AG10803 (cell line): ENCODE measurements at places on chromosomes 1 and 21.

GRCh38 chr1:1228596-1229321 is 3.0 kb downstream of the SDF4 start:
- no peak for DNase-seq

- no peak for DNase-seq
These were observed 137.6 kb downstream of the ZMYM4 start for GRCh38 chr1:35406103-35406502.

GRCh38 chr1:98453066-98453465 is 208.5 kb upstream of the SNX7 start:
- no peak for DNase-seq

- DNase-seq: no peak
These were observed 87.1 kb upstream of the ROR1 start for GRCh38 chr1:63686696-63687095.

GRCh38 chr1:11229203-11229602 is 33.1 kb downstream of the MTOR start:
- DNase-seq: no peak

DNA sequence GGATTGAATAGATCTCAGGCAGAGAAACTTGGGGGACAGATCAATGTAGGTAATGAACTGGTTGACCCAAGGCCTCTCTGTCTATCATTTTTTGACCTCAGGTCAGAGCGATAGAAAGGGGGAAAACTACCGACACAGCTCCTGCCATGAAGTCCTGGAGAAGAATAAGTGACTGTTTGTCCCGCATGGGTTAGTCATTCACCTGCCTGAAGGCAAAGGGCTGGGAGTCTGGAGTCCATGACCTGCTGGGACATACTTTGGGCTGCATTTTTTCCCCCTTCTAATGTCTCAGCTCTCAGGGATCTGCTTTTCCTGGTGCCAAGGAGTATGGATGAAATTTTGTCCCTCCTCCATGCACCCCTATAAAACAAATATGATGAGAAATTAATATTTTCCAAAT is 1.6 kb upstream of the ROR1 start:
- no peak for DNase-seq

DNA sequence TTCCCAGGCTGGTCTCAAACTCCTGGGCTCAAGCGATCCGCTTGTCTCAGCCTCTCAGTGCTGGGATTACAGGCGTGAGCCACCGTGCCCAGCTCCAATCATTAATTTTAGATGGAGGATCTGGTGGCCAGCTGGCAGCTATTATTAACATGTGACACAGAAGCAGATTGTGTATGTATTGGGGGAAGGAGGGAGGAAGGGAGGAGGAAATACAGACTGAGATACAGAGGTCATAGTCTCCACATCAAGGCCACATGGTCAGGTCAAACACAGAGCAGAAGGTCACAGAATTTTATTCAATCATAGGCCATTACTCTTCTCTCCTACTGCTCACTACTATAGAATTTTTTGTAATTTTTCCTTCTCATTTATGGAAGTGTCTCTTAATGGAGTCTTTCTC is 57.9 kb upstream of the ADORA3 start:
- no peak for DNase-seq

DNA sequence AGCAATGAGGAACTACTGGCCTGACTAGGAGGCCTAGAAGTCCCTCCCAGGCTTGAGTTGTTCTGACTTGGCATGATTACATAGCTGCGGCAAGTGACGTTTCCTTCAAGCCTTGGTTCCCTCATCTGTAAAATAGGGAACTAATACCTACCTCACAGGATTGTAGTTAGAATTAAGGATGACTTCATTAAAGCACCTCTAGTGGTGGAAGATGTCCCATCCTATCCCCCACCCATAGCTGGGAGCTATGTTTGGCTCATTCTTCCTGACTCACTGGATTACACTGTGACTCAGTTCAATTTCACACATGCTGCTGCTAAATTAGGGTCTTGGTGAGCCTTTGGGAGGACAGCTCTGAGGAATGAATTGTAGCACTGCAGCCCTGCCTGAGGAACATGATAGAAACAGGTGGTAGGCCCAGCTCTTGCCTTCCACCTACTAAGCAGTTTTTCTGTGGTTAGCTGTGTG is 6.0 kb upstream of the SHISA4 start:
- DNase-seq: peak; percentile 76

DNA sequence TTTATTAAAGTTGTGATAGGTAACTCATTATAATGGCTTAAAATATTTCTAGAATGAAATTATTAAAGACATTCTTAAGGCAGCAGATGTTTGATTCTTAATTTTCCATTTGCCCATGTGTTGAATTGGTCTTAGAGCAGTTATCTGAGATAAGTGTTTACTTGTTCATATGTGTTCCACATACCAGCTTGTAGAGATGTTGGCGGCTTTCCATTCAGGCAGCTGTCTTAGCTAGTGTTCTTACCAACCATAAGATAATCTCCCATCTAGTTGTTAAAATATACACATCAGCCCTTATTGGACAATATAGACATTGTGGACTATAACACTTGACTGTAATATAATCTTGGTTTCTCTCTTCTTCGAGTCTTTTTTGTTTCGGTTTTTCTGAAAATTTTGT is 1372.9 kb upstream of the ADGRL2 start:
- no peak for DNase-seq

DNA sequence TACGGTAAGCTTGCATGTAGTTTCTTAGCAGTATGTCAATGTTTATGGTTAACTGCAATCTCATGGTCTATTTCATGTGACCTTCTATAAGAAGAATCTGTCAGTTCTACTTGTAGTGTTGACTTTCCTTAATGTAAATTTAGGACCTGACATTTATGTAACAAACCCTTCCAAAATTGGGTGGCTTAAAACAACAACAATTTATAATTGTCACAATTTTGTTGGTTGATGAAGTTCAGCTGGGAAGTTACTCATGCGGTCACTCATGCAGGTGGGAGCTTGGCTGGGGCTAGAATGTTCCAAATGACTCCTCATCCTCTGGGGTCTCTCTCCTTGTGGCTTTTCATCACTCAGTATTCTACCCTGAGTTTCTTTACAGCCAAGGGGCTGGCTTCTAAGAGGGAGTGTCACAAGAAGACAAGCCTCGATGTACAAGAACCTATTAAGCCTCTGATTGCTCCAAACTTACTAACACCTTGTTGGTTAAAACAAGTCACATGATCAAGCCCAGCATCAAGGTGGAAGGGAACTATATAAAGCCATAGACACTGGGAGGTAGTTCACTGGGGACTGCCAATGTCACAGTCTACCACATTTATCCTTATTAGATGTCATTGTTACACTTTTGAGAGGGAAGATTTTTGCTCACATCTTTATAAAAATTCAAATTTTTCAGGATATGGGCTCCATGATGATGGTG is 23.9 kb downstream of the CCN1 start:
- DNase-seq: no peak

DNA sequence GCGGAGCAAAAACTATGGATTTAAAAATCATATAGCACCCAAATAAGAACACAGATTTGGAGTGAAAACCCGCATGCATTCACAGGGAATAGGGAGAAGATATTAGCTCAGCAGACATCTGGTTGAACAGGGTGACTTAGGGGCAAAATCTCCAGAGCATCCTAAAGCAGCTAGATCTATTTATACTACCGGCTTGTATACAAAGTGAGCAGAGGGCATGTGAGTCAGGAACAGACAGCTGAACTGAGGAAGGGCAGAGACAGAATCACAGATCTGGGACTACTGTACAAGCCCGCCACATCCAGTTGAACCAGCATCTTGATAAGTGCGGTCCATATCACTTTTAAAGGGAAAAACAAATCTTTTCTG is 35.2 kb upstream of the EXOSC10 start:
- peak; percentile 12 for DNase-seq

- peak; percentile 39 for DNase-seq
These were observed at the start of gene TNFRSF14 for GRCh38 chr1:2556277-2556677. TNFRSF14 (plus strand) TSS chr1:2556371; CDS start chr1:2556665, 294 bp downstream.

- no peak for DNase-seq
These were observed 144.7 kb upstream of the KIF26B start for GRCh38 chr1:245010018-245010614.

GRCh38 chr21:42007356-42007940 is 2.7 kb downstream of the ZBTB21 start:
- DNase-seq: no peak

DNA sequence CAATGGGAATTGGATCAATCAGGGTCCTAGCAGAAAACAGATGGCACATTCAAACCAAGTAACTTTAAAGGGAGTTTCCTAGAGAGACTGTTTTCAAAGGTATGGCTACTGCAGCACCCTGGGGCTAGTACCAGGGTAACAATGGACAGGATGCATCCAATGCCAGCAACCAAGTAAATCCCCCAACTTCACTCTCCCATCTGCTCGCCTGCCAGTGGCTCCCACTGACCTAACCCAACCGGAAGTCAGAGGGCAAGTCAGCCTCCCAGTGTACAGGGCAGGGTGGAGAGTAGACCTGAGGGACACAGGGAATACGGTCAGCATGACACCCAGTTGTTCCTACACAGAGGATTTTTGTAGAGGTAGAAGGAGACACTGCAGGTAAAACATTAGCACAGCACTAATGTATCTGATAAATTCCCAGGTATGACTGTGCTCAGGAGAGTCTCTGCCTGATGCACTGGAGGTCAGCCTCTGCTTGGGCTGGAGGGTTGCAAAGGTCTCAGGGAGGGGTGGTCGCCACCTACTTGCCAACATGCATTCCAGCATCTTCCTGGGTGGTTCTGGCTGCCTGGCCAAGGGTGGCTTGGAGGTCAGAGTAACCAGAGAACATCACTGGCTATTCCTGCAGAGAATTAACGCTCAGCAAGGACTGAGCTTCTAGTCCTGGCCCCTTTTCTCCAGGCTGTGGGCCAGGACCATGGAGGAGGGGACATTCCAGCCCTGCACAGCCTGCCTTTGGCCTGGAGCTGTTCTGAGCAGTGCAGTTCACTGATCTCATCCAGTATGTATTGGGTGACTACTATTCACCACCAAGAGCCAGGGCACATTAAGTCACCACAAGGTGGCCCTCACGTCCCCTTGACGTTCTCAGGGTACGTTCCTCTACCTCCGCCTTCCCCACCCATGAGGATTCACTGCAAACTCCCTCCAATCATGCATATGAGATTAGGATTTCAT is 5.1 kb upstream of the GJA4 start:
- peak; percentile 25 for DNase-seq

- no peak for DNase-seq
These were observed 7.0 kb downstream of the GPR3 start for GRCh38 chr1:27399251-27400025.

DNA sequence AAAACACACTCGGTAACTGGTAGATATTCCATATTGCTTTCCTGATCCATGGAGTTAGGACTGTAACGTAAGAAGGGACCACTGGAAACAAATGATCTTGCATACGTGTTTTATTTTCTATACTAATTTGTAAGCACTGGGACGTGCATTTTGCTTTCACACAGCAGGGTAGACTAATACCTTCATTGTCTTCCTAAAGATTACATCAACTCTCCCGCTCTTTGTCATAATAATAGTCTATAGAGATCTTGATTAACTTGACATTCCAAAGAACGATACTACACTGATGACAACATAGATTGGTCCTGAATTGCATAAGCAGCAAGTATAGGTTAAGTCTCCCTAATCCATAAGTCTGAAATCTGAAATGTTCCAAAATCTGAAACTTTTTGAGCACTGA is 166.5 kb downstream of the FAF1 start:
- no peak for DNase-seq

DNA sequence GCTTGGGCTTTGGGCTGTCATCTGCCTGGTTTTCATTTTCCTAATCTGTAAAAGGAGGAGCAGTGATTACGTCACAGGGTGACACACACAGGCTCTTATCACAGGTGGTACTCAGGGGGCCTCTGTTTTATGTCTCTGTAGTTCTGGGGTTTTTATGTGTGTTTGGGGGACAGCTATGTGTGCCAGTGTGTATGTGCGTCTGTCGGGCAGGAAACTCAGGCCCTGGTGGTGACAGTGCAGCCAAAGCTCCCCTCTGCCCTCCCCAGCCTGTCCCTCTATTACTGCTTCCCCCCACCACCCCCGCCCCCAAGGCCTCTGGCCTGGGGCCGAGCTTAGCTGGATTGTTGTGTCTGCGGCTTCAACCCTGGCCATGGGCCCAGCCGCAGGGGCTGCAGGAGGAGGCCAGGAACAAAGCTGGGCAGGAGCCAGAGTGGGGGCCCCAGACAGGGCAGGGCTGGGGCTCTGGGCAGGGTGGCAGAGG is 13.3 kb downstream of the MFAP2 start:
- peak; percentile 83 for DNase-seq

DNA sequence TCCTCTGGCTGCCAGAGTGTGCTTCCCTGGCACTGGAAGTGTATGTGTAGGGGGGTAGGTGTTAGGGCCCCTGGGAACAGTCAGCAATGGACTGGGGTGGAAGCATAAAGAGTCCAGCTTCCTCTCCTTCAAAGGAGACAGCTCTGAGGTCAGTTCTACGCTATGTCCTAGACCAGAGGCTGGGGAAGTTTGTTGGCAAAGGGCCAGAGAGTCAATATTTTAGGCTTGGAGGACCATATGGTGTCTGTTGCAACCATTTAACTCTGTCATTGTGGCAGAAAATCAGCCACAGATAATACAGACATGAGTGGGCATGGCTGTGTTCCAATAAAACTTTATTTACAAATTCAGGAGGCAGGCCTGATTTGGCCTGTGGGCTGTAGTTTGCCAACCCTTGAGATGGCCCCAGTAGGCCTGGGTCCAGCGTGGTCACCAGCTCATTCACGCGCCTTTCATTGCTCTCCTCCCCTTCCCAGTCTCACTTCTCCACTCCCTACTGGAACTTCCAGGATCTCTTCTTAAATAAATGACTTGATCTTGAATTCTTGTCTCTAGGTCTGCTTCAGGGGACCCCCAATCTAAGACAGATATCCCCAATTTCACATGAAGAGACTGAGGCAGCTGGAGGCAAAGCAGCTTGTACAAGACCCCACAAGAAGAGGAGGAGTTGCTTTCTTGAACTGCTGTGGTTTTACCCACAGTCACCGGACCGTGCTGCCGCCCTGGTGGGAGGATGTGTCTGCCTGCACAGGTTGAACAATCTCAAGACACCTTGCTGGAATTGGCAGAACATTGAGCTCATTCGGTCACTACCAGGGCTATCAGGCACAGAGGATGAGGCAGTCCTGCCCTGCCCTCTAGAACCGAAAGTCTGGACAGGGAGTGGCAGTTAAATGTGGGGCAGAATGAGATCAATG is 162.4 kb upstream of the POU3F1 start:
- DNase-seq: peak; percentile 18

DNA sequence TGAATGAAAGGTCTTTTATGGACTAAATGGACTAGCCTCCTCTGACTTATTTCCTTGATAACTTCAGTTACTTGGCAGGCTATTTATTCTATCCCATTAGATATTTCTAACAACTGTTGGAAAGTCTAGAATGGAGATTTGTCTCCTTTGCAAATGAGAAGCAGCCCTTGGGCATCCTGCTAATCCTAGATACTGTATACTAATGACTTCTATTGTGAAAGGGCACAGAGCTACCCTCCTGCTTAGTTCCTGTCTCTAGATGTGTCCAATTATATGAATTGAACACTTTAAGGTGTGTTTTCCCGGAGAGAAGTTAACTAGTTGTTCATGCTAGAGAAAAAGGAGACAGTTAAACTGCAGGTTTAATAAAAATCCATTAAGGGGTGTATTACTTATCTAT is 10.2 kb upstream of the NCMAP start:
- no peak for DNase-seq

DNA sequence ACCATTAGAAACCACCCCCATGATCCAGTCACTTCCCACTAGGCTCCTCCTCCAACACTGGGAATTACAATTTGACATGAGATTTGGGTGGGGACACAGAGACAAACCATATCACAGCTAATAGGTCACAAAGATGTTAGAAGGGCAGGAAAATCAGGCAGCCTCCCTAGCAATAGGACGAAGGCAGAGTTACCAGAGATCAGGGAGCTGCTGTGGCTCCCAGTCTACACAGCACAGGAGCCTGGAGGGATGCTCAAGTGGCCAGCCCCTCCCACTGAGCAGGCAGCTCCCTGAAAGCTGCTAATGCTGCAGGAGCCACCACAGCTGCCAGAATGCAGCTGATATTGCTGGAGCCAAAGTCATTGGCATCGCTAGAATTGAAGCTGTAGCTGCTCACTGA is 51.0 kb downstream of the CR1L start:
- DNase-seq: no peak
